ENCODE measurements at places on chromosomes 7 and 10. TPM values are rescaled to one million over a fixed set of nuclear protein-coding genes. Genes with fewer than 3 reads are reported as not detected.

- no peak for DNase-seq
Measured at GRCh38 chr10:29956335-29956924, 103.0 kb downstream of the JCAD start.

DNA sequence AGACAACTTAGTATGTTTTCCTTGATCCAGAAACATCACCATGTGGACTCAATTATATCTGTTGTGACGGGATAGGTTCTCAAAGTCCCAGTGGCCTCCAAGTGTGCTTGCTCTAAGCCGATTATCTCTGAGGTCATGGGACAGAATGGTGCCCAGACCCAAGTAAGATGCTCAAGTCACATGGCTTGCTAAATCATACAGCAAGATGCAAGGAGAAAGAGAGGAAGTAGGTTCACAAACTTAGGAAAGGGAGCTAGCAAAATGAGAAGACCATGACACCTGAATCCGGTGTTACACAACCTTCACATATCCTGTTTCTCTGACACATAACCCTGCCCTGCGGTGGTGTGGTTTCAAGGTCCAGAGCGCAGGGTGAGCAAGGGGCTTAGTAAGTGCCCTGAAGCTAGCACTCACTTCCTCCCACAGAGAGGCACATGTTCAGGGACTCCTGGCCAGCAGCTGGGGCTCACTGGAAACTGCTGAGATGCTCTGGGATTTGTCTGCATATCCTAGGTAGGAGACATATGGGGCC is 590.9 kb upstream of the ANKRD30A start:
- no peak for DNase-seq

DNA sequence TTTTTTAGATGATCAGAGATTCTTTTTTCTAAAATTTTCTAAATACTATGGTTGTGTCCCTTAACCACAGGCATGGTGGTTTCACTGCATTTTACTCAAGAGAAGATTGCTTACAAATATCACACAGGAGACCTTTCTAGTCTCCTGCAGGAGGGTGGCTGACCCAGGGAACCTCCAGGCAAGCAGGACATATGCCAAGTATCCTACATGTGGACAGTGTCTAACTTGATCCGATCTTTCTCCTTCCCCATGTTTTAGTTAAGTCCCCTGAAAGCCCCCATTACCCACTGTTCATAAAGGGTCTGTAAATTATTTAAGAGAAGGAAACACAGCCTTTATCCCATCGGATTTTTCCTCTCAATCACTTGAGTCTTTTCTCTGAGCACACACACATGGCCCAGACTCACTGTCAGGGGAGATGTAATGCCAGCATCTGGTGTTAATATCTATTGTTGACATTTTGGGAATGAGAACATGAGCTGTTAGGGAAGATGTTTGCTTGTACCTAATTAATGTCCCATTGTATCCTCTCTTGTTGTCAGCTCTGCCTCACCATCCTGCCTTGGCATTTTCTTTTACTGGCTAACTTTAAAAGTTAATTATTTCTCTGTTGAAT is 755.2 kb downstream of the AUTS2 start:
- DNase-seq, result no peak

DNA sequence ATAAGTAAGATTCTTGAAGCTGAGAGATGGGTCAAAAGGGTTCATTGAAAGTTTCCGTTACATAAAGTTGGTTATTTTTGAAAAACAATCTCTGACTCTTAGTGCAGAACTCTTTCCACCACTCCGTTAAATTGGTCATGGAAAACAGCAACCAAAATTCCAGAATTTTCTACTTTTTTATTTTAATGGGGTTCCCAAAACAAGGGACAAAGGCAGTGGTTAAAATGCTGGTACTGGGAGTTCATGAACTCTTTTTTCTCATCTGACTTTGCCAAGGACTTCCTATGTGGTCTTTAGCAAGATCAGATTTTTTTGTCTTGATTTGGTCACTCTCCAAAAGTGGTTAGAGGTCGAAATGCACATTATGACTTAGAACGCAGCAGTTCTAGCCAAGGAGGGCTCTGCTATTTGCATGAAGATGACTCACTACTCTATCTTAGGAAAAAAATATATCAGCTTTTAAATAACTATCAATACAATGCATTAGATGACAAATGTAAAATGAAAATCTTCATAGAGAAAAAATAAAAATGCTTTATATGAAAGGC is 145.7 kb downstream of the REEP3 start:
- no peak for DNase-seq

- DNase-seq, result no peak
Measured at GRCh38 chr7:128027485-128027980, 3.7 kb downstream of the LRRC4 start.

GRCh38 chr7:81298951-81299666 is 380.3 kb upstream of the SEMA3C start:
- no peak for DNase-seq

- DNase-seq, result no peak
Measured at GRCh38 chr7:25055520-25056220, 69.4 kb downstream of the CYCS start.

- DNase-seq, result no peak
Measured at GRCh38 chr7:76326646-76327233, 24.3 kb downstream of the HSPB1 start.

DNA sequence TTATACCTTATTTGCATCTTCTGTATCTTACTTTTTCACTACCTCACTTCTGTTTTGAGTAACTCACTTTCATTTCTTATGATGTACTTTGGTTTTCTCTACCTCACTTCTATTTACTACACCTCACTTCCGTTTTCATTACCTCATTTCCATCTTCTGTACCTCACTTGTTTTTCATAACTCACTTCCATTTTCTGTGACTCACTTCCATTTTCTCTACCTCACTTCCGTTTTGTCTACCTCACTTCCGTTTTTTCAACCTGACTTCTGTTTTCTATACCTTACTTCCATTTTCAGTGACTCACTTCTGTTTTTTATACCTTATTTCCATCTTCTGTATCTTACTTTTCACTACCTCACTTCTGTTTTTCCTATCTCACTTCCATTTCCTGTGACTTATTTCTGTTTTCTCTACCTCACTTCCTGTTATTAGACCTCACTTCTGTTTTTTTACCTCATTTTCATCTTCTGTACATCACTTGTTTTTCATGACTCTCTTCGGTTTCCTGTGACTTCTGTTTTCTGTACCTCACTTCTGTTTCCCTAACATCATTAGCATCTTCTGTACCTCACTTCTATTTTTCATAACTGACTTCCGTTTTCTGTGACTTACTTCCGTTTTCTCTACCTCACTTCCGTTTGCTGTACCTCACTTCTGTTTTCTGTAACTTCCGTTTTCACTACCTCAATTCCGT is 493.1 kb upstream of the AKR1E2 start:
- DNase-seq, result no peak

GRCh38 chr10:16606421-16606820 is 84.7 kb upstream of the C1QL3 start:
- DNase-seq, result no peak

DNA sequence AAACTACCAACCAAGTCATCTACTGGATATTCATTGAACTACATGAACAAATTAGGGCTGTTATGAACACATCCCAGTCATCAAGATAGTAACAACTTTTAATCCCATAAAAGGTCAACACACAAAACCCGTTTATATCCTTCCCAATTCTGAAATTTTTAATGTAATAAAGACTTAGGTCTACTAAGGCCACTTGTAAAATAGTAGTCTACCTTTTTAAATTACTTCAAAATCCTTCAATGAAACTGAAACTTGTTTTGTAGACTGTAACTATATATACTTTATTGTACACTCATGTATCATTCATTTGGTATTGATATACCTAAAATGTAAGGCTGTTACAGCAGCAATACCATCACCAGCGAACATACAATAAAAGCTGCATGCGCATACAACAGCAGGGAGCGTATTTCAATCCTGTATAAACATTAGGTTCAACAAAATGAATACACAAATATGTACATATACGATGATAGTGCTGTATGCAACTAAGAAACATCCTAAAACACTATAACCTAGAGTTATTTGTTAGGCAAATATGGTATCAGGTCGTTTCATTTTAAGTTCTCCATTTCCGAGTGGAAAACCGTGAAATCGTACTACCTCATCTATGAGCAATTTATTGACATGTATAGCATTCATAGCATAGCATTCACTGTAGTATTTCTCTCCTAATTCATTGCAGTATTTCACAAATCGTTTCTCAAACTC is 973 bp downstream of the ATAD1 start:
- no peak for DNase-seq

DNA sequence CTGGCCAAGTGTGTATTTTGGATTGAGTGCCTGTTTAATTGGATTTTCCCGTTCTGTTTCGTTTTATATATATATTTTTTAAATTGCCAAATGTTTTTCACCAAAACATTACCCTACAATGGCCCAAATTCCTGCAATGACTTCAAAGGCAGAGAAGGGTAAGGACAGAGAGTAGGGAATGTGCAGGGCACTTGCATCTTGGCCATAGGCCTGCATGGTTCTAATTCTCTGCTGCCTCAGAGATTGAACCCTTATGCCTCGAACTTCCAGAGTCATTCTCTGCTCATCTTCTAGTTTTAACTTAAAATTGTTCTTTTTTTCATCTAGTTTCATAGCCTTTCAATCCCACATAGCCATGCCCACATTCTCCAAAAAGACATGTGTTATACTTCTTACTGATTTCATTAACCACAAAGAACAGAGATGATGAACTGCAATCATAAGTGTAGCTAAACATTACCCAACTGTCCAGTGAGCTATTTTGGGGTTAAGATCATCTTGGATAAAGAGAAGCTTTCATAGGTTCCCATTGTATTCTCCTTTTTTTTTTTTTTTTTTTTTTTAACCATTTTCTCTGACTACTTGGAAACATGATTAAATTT is 177.6 kb downstream of the PLXDC2 start:
- DNase-seq, result no peak

- DNase-seq, result no peak
Measured at GRCh38 chr10:11204351-11204942, 186.8 kb downstream of the CELF2 start.

GRCh38 chr10:70780772-70781171 is 4.4 kb downstream of the TBATA start:
- DNase-seq, result no peak

DNA sequence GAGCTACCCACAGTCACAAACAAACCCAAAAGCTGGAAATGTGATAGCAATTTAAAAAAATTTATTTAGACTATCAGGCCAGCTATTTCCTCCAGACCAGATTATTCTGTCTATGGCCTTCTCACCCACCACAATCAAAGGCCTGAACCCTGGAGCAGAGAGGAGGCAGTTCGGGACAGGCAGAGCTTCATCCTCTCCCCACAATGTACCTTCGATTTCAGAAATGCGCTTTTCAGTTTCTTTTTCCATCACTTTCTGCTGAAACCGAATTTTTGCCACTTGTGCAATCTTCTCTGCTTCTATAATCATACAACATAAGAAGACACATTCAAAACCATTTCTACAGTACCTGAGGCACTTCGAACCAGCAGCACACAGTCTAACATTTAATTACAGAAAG is 29.9 kb downstream of the ERLIN1 start:
- DNase-seq, result no peak

DNA sequence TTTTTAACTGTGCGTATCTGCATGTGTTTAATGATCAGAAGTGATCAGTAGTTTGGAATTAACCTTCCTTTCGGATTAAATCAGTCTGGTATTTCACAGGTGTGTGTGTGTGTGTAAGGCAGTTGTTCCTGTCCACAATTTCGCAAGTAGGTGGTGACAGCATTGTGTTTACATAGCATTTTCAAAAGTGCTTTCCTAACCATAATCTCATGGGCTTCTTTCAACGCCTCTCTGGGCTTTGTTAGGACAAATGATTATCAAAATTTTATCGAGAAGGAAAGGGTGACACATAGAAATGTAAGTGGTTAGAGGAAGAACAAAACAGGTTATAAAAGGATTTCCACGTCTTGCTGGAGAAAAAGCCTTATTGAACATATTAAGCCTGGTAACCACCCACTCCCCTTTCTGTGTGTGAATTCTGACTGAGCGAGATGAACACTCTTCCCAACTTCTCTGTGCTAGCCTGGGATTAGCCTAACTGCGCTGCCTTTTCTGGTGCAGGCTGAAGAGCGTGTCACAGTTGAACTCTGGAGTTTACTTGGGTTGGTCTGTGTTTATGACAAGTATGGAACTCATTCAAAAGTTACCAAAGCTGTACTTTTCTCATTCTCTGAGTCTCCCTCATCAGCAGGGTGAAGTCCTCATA is 292.3 kb upstream of the PITRM1 start:
- DNase-seq, result no peak

The GIMAP6 gene
- 11.4 TPM for total RNA-seq

The EFCAB10 gene
- total RNA-seq, result not detected

The EVX1 gene
- not detected for total RNA-seq

The MRPS17 gene
- total RNA-seq, result 4.7 TPM

The GJD4 gene
- total RNA-seq, result not detected

The SFTPA1 gene
- 6.6 TPM for total RNA-seq

The CALHM3 gene
- not detected for total RNA-seq

The MINPP1 gene
- 21.8 TPM for total RNA-seq
